Breast epithelium (tissue), 4 donors: ENCODE measurements at places on chromosomes 11 and 22. TPM values are rescaled to one million over a fixed set of nuclear protein-coding genes. Genes with fewer than 3 reads are reported as not detected.

Gene ZNF215
- 3.6 TPM for total RNA-seq

Gene KREMEN1
- total RNA-seq, result 13.5 TPM

Gene GSTT2
- not detected for total RNA-seq

DNA sequence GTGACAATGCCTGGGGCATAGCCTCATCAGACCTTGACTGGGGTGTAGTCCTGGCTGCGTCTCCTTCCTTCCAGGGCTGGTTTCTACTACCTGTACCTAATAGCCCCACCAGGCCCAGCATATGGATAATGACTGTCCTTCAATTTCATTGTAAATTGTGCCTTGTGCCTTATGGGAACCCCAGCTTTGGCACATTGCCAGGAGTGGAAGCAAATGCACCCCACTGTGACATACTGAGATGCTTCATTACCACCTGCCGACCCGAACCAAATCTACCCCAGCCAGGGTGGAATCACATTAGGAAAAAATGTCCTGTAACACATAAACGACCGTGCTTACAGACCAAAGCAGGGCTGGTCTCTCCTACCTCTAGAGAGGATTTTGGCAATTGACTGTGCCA lies 7.3 kb downstream of the TOP3B start:
- DNase-seq, result no peak

- no peak for DNase-seq
Observed at GRCh38 chr11:61059260-61059752, 43.0 kb upstream of the CD5 start.

DNA sequence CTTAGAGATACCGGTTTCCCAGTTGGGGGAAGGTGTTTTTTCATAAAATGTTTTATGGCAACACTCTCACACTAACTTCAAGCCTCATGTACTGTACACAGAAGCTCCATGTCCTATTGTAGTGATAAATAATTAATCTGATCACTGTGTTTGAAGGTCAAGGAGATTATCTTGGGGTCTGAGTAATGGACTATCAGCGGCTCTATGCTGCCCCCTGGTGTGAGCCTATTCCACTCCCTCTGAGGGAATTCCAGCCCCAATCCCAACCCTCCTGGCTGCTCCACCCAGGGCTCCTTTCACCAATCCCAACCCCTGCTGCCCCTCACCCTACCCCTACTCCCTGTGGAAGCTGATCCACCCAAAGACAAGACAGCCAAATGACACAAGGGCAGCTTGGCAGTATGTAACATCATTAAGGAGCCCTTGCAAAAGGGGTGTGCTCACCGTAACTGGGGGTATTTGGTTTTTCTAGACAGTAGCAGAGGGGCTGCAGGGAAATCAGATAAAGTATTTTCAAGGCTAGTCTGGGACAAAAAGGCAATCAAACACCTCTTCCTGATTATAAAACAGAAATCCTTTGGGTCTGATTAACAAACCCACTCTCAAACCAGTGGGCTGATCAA lies 22.3 kb downstream of the HPS4 start:
- no peak for DNase-seq

- no peak for DNase-seq
Observed at GRCh38 chr11:118715245-118715831, 35.9 kb upstream of the TREH start.

- DNase-seq, result no peak
Observed at GRCh38 chr22:35977136-35977535, 51.5 kb downstream of the RBFOX2 start.

- DNase-seq, result no peak
Observed at GRCh38 chr11:69467646-69468045, 13.8 kb upstream of the LINC01488 start.

GRCh38 chr11:84234011-84234410 lies 947.8 kb upstream of the CCDC90B start:
- no peak for DNase-seq
